ENCODE measurements at places on chromosomes 2 and 18.

DNA sequence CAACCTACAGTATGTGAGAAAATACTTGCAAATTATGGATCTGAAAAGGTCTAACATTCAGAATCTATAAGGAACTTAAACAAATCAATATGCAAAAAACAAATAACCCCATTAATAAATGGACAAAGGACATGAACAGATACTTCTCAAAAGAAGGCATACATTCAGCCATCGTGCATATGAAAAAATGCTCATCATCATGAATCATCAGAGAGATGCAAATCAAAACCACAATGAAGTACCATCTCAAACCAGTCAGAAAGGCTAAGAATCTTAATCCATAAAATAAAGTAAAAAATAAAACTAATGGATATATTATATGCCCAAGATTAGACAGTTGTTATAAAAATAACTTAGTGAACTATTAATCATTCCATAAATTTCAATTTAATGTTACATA lies 154.0 kb downstream of the CALCRL start:
- no peak for DNase-seq

DNA sequence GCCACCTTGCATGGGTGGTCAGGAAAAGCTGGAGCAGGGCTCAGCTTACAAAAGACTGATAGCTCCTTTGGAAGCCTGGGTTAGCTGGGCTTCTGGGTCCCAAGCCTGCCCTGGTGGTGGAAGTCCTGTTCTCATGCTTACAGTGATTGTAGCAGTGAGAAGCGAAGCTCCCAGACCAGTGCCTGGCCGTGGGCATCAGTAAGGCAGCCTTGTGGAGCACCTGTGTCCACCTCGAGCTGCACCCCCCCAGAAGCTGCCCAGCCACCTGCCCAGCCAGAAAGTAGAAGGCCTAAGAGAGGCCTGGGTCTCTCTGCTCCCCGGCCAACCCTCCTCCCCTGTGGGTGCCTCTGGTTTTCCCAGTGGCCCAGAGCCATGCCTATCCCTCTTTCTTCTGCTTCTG lies 10.5 kb downstream of the GLI2 start:
- DNase-seq, result no peak

GRCh38 chr2:134178138-134178877 lies 75.6 kb upstream of the MGAT5 start:
- DNase-seq, result no peak

GRCh38 chr2:155633887-155634570 lies 698.5 kb downstream of the NR4A2 start:
- DNase-seq, result no peak

DNA sequence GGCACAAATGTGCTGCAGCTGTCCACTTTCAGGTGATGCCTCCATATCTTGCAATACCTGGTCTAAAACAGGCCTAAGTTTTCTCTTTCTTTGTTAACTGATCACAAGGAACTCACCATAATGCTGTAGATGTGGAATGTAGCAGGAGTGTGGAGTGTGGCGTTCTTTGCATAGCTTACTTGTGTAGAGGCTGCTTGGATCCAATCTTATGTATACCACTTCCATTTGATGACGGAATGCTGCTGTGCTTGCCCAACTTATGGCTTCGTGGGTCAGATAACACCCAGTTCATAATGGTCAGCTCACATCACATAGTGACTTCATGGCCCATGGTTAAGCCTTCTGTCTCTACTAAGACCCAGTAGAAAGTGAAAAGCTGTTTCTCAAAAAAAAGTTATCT lies 114.5 kb downstream of the LAMA3 start:
- no peak for DNase-seq

DNA sequence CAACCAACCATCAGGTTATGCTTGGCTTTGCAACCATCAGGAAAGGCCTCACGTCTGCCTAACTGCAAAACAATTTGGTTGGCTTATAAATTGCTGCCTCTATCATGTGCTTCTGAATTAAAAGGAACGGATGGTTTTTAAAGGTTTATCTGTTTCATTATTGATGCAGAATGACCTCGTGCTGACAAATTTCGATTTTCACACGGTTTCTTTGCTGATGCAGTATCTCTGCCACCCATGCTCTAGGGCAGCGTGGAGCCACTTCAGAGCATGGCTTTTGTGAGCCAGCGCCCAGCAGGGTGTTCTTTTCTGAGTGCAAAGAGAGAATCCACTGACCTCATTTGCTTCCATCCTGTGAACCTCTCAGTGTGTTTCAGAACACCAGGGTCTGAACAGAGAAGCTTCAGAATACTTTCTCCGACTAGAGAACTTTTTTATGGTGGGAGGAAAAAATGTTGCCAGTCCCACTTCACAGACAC lies 143.1 kb upstream of the L3MBTL4 start:
- DNase-seq, result no peak

GRCh38 chr2:62713837-62714236 lies 8.3 kb downstream of the EHBP1 start:
- DNase-seq, result no peak

DNA sequence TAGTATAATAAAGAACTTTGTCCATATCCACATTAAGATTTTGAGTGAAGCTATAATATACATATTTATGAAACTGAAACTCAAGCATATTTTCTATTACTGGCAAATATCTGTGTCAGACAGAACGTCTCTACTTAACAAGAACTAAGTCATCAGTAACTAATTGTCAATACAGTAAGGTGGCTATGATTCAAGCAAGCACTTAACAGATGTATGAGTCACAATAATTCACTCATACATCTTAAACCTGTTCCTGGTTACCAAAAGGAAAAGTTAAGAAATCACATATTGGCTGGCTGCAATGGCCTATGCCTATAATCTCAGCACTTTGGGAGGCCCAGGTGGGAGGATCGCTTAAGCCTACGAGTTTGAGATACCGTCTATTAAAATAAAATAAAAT lies 96.0 kb downstream of the SOS1 start:
- DNase-seq, result no peak

DNA sequence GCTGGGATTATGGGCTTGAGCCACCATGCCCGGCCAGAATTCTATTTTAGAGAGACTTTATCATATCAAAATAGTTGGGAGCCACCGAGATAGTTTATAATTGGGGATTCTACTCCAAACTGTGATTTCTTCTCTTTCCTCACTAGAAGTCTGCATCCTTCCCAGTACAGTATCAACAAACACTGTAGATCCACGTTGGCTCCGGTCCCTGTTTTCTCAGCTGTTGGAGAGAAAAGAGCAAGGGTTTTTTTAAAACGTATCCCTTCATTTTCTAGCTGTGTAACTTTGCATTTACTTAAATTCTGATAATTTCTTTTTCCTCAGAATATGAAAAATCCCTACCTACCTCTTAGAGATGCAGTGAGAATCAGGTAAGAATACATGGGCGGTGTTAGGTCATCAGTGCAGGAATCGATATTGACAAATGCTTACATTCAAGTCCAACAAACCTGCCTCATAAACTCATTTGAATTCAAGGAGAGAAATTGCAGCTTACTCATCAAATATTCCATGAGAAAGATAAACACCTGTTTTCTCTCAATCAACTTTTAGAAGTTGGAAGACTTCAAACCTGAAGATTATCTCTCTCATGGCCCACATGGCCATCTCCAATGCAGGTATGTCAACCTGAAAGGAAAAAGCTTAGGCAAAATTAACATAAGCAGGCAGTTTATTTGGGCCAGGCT lies 17.7 kb upstream of the PDCL3 start:
- DNase-seq, result no peak

- no peak for DNase-seq
Observed at GRCh38 chr2:20050104-20050645, 1.3 kb downstream of the LAPTM4A start.

GRCh38 chr2:231884438-231885140 lies 41.6 kb downstream of the NPPC start:
- no peak for DNase-seq

All from stimulated activated CD4-positive, alpha-beta T cell treated with anti-CD3 and anti-CD28 coated beads, Interleukin-15, amount 100 ng/mL, for 1 hour (primary cell).